ENCODE measurements at places on chromosomes 3 and 15.

- no peaks in the 10 kb centered on the region for H3K27me3 ChIP-seq
- H3K4me3 ChIP-seq = no peak overlapping the region
- H3K27ac ChIP-seq = no peak overlapping the region
- peaks cover 12% of the 10 kb centered on the region for H3K4me1 ChIP-seq
- no peak for DNase-seq
Measured at GRCh38 chr15:80095969-80096368, 36.5 kb downstream of the ZFAND6 start.

- H3K27ac ChIP-seq = peak overlapping the region; percentile 32
- H3K36me3 ChIP-seq = peaks cover 43% of the 10 kb centered on the region
- DNase-seq = no peak
- H3K27me3 ChIP-seq = no peaks in the 10 kb centered on the region
- H3K4me3 ChIP-seq = no peak overlapping the region
Measured at GRCh38 chr3:47849699-47850563, 47.0 kb downstream of the DHX30 start.

DNA sequence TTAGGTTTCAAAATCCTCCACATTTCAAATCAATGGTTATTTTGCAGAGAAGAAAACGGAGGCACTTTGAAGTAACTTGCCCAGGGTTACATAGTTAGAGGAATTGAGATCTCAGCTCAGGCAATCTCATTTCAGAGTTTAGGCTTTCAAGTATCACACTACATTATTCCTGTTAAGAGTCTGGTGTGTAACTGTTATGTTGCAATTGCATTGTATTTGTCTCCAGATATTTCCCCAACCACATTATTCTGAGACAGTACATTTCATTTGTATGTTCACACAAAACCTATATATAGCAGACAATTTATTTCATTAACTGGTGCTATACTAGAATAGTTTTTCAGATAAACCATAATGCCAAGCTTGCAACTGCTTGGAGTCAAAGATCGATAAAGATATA, 154.2 kb upstream of the TSPAN3 start:
- DNase-seq = no peak
- H3K36me3 ChIP-seq = peaks cover 2% of the 10 kb centered on the region
- no peaks in the 10 kb centered on the region for H3K27me3 ChIP-seq
- H3K4me1 ChIP-seq = peaks cover 9% of the 10 kb centered on the region

DNA sequence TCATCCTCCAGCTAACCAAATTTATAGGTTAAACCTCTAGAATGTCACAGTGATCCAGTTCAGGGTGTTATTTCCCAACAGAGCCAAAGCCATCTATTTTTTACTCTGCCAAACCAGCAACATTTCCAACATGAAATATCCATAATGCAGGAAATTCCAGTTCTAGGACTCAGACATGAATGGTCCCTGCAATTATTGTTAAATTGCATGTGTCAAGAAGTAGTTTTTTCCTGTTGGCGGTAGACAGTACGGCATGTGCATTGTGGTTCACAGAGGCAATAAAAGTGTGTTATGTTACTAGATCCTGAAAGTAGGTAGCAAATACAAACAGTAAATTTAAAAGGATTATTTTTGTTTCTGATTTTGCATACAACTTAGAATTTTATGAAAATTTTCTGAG, 215.7 kb upstream of the THBS1 start:
- no peak overlapping the region for H3K4me3 ChIP-seq
- no peak for DNase-seq
- no peaks in the 10 kb centered on the region for H3K4me1 ChIP-seq
- peaks cover 2% of the 10 kb centered on the region for H3K27me3 ChIP-seq

GRCh38 chr3:59480486-59480995, 430.7 kb upstream of the CFAP20DC start:
- peak overlapping the region; percentile 83 for H3K27ac ChIP-seq
- H3K4me1 ChIP-seq = peaks cover 26% of the 10 kb centered on the region
- H3K4me3 ChIP-seq = peak overlapping the region; percentile 67
- no peaks in the 10 kb centered on the region for H3K36me3 ChIP-seq
- DNase-seq = peak; percentile 66

GRCh38 chr3:27345493-27345892, 23.7 kb downstream of the NEK10 start:
- no peaks in the 10 kb centered on the region for H3K36me3 ChIP-seq
- DNase-seq = peak; percentile 57
- no peak overlapping the region for H3K4me3 ChIP-seq
- H3K4me1 ChIP-seq = peaks cover 2% of the 10 kb centered on the region
- H3K27ac ChIP-seq = no peak overlapping the region
- H3K27me3 ChIP-seq = peaks cover 6% of the 10 kb centered on the region

DNA sequence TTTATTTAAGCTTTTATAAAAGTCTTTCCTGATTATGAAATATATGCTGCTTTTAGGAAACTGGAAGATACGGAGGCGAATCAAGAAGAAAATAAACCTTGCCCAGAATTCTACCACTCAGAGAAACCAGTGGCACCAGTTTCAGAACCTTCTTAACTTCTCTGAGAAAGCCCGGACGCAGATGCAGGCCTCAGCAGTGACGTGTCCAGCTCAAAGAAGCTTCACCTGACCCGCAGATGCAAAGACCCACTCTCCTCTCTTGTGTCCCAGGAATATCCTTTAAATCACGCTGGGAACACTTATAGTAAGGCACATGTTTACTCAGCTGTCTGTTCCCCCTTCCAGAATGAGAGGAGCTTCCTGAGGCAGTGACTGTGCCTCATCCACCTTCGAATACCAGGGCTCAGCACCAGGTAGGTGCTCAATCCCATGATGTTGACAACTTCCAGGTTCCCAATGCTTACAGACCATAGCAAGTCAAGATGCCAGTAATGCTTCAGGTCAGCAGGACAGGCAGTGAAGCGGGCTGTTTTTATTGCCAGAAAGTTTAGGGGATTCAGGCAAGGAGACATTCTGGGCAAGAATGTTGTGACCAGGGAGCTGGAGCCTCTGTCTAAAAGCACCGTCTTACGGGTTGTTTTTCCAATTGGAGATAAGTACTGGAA, 39.9 kb upstream of the LDHAL6B start:
- H3K4me1 ChIP-seq = peaks cover 17% of the 10 kb centered on the region
- H3K4me3 ChIP-seq = no peak overlapping the region
- no peak for DNase-seq
- no peak overlapping the region for H3K27ac ChIP-seq
- H3K36me3 ChIP-seq = peaks cover 27% of the 10 kb centered on the region

GRCh38 chr15:27232876-27233275, 261.9 kb downstream of the GABRG3 start:
- H3K4me3 ChIP-seq = no peak overlapping the region
- H3K4me1 ChIP-seq = no peaks in the 10 kb centered on the region
- H3K27me3 ChIP-seq = no peaks in the 10 kb centered on the region
- no peak overlapping the region for H3K27ac ChIP-seq

DNA sequence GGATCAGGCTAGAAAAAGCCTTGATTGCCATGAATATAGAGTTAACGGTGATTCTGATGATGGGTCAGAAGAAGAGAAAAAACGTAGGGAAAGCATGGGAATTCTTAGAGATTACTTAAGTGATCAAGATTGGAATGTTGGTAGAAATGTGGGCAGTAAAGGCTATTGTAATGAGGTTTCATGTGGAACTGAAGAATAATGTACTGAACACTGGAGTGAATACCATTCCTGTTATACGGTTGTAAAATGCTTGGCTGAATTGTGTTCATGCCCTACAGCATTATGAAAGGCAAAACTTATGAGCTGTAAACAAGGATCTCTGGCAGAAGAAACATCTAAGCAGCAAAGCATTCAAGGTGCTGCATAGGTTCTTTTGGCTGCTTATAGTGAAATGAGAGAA, 414.1 kb upstream of the CBLB start:
- DNase-seq = no peak
- H3K4me1 ChIP-seq = no peaks in the 10 kb centered on the region
- H3K36me3 ChIP-seq = peaks cover 8% of the 10 kb centered on the region
- H3K4me3 ChIP-seq = no peak overlapping the region
- no peak overlapping the region for H3K27ac ChIP-seq

- H3K27ac ChIP-seq = peak overlapping the region; percentile 75
- DNase-seq = peak; percentile 75
Measured at GRCh38 chr15:52529341-52529924, 753 bp upstream of the MYO5A start.

DNA sequence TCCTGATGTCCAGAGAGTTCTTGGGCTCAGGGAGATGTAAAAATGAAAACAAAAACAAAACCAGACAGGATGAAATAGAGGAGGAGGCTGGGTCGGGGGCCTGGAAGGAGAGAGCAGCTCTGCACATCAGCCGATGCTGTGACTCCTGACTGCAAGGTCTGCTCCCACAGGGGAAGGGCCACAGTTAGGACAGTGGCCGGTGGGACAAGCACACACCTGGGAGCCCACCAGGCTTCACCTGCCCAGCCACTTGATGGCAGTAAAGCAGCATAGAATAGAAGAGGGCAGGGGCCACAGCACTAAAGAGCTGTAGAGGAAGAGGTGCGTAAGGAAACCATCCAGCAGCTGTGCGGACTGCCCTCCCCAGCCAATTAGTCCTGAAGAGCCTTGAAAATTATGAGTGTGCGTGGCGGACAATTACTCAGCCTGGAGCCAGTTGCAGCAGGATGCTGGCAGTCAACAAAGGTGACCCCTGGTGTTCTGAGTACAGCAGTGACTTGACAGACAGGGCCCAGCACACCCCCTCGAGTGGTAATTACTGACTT, 29.8 kb downstream of the ALS2CL start:
- no peak for DNase-seq
- H3K27ac ChIP-seq = no peak overlapping the region
- H3K4me3 ChIP-seq = no peak overlapping the region
- no peaks in the 10 kb centered on the region for H3K4me1 ChIP-seq

GRCh38 chr3:156102267-156102931, 18.0 kb upstream of the KCNAB1 start:
- no peaks in the 10 kb centered on the region for H3K36me3 ChIP-seq
- H3K27ac ChIP-seq = no peak overlapping the region
- H3K4me3 ChIP-seq = no peak overlapping the region
- H3K27me3 ChIP-seq = peaks cover 2% of the 10 kb centered on the region
- no peaks in the 10 kb centered on the region for H3K4me1 ChIP-seq
- no peak for DNase-seq

DNA sequence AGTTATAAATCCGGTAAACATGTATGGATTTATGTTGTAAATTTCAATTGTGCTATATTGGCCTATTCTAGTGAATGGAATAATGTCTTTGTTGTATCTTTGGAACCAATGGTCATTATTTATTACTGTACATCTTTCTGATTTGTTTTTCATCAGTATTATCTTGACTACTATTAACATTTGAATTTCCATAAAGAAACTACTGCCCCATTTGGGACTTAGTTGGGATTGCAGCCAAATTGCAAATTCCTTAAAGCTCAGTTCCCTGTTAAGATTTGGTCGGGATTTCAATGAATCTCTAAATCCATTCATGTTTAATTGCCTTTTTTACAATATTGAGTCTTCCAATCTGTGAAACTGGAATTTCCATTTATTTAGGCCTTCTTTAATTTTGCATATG, 822.4 kb upstream of the CADM2 start:
- no peaks in the 10 kb centered on the region for H3K4me1 ChIP-seq
- H3K36me3 ChIP-seq = no peaks in the 10 kb centered on the region
- no peaks in the 10 kb centered on the region for H3K27me3 ChIP-seq
- no peak overlapping the region for H3K27ac ChIP-seq
- no peak overlapping the region for H3K4me3 ChIP-seq

GRCh38 chr3:32493437-32494414, 8.9 kb downstream of the CMTM6 start:
- H3K4me1 ChIP-seq = peaks cover 15% of the 10 kb centered on the region
- H3K27me3 ChIP-seq = no peaks in the 10 kb centered on the region
- no peak overlapping the region for H3K4me3 ChIP-seq
- no peak overlapping the region for H3K27ac ChIP-seq
- DNase-seq = no peak
- peaks cover 19% of the 10 kb centered on the region for H3K36me3 ChIP-seq

DNA sequence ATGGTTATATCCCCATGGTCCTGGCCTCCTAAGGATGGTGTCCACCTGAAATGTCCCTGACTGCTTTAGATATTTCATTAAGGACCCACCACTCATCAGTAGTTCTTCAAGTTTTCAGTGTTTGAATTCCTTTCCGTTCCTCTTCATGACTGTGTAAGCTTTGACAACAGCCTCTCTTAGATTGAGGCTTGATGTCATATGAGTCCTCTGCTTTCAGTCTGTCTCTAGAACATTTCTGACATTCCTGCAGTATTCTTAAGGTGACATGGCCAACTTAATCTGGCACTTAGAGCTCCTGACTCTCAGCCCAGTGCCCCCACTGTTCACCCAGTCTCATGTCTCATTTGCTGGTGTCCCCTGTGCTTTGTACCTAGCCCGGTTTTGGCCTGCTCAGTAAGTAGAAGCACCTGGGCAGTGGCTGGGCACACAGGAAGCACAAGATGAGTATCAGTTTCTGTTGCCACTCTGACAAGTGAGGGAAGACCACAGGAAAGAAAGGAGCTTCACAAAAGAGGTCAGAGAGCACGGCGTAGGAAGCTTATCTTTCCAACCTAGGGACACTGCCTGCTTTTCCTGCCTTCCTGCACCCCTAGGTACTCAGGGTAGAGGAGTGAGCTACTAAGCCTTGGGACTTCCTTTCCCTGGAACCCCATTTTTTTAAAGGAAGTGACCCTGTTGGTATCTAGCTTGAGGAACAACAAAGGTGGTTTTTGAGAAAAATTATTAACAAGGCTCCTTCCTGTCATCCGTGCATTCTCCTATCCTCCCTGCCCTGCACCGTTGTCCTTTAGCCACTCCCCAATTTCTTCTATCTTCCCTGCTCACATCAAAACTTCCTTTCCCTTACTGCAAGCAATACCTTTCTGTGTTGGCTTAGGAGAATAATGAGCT, 103.1 kb downstream of the KLHL25 start:
- H3K4me3 ChIP-seq = peak overlapping the region; percentile 93
- H3K27me3 ChIP-seq = no peaks in the 10 kb centered on the region
- H3K4me1 ChIP-seq = peaks cover 69% of the 10 kb centered on the region
- H3K27ac ChIP-seq = peak overlapping the region; percentile 99

- no peak for DNase-seq
- H3K27me3 ChIP-seq = no peaks in the 10 kb centered on the region
- H3K4me3 ChIP-seq = no peak overlapping the region
- peaks cover 55% of the 10 kb centered on the region for H3K36me3 ChIP-seq
- H3K4me1 ChIP-seq = peaks cover 2% of the 10 kb centered on the region
- H3K27ac ChIP-seq = no peak overlapping the region
Measured at GRCh38 chr3:48543271-48543866, 13.2 kb downstream of the PFKFB4 start.

DNA sequence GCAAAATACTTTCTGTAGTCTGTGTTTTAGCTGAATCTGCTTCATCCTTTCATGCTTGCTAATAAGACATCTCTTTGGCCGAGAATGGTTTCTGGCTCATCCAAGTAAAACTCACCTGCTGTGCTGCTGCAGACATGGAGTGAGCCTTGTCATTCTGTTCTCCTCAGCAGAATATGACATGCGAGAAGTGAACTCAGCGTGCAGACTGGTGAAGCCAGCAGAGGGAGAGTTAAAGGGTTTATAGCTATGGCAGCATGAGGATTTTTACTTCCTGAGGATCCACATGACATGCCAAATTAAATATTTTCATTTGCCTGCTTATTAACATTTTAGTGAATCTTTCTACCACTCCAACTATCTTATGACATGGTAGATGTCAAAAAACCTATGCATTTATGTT, 658.4 kb upstream of the NECTIN3 start:
- no peaks in the 10 kb centered on the region for H3K27me3 ChIP-seq
- DNase-seq = no peak
- no peaks in the 10 kb centered on the region for H3K36me3 ChIP-seq
- no peak overlapping the region for H3K4me3 ChIP-seq
- no peaks in the 10 kb centered on the region for H3K4me1 ChIP-seq

- no peaks in the 10 kb centered on the region for H3K4me1 ChIP-seq
- no peak overlapping the region for H3K4me3 ChIP-seq
- H3K27me3 ChIP-seq = peaks cover 9% of the 10 kb centered on the region
- DNase-seq = no peak
Measured at GRCh38 chr3:70539908-70540307, 227.5 kb upstream of the MDFIC2 start.
